CD8-positive, alpha-beta T cell (primary cell): ENCODE measurements at places on chromosomes 11 and 22. TPM values are rescaled to one million over a fixed set of nuclear protein-coding genes. Genes with fewer than 3 reads are reported as not detected.

- DNase-seq, result no peak
Observed at GRCh38 chr11:84408946-84409411, 1122.8 kb upstream of the CCDC90B start.

- DNase-seq, result no peak
Observed at GRCh38 chr11:79594834-79595233, 154.0 kb upstream of the TENM4 start.

DNA sequence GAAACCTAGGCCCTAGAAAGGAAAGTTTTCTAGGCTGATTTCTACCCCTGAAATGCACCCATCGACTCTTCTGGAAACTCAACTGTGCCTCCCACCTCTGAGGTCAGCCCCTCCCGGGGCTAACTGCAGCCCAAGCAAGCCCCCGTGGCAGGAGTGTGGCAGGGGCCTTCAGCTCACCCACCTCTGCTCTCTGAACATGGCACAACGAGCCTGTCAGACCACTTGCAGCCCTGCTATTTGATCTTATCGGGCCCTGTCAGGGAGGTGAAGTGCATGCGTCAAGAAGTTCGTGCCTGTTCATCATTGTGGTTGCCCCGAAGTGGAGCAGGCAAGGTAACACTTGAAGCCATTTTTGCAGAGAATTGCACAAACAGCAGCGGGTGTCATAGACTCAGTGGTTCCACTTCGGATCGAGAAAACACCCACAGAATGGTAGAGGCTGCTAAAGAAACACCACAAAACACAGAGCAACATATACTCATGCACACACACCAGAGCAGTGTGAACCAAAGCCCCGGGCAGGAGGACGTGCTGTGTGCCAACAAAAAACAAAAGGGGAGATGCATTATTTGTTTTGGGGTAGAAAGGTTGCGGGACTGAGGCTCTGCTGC is 262.7 kb downstream of the ETS1 start:
- DNase-seq, result peak; percentile 67

DNA sequence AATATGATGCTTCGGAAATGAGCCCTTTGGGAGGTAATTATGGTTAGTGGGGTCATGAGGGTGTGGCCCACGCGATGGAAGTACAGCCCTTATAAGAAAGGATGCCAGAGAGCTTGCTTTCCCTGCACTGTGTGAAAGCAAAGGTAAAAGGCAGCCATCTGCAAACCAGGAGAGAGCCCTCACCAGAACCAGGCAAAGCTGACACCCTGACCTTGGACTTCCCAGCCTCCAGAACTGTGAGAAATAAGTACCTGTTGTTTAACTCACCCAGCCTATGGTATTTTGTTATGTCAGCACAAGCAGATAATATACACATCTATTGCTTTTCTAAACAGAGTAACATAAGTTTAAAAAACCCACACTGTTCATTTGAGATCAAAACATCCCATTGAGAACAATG is 50.7 kb downstream of the SYN3 start:
- no peak for DNase-seq

The USP2 gene
- 5.9 TPM for total RNA-seq

The LARGE2 gene
- 3.0 TPM for total RNA-seq

The SORL1 gene
- 170 TPM for total RNA-seq

The C22orf42 gene
- not detected for total RNA-seq
